ENCODE measurements at places on chromosomes 12 and 14.

- DNase-seq: no peak
These were observed 87.8 kb downstream of the NUMB start for GRCh38 chr14:73370561-73370960.

GRCh38 chr12:48084066-48084465 lies 21.8 kb downstream of the SENP1 start:
- DNase-seq: no peak

DNA sequence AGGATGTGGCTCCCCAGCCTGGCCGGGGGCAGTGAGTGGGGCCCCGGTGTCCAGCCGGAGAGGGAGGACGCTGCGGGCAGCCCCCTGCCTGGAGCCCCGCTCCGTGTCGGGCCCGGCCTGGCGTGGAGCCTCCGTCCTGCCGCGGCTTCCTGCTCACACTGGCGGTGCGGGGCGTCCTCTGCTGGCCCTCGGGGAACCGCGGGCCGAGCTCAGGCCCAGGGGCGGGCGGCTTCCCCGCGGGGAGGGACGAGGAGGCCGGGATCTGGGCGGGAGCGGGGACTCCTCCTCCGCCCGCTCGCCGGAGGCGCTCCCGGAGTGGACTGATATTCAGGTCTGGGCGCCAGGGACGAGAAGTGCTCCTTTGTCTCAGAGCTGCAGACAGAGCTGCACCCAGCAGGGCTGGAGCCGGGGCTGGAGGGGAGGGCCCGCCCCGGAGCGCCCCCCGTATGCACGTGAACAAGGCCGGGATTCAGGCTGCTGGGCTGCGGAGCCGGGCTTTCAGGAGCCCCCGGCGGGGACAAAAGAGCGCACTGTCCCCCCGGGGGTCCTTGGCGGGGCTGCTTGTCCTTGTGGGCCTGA lies 2.2 kb downstream of the MMP17 start:
- DNase-seq: no peak

DNA sequence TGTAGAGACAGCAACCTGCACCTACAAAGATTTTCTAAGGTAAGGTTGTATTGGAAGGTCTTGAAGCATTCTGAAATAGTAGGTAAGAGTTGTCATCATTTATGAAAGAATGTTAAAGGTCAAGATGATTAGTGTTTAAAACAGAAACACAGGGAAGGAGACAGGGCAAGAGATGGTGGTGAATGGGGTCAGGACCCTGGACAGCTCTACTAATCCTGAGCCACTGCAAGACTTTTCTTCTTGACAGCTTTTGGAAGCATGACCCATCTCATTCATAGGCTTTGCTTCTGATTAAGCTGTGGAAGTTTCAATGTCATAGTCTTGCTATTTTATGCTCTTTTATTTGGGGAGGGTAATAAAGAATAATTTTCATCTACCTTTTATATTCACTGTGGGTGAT lies 75.5 kb upstream of the CAND1 start:
- DNase-seq: no peak

DNA sequence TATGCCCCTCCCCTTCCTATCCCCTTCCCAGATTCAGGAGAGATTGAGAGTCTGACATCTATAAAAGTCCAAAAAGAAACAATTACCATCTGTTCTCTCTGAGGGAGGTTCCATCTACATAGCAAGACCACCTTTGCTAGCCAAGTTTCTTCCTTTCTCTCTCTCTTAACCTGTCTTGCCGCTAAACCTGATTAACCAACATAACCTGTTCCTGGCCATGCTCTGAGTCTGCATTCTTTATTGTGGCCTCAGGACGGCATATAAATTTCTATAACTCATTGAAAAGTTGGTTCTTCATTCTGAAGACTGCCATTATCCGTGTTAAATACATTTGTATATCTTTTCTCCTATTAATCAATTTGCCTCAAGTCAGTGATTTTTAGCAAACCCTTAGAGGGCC lies 594.0 kb downstream of the KCNH5 start:
- no peak for DNase-seq

GRCh38 chr12:16154990-16155389 lies 122.5 kb downstream of the SLC15A5 start:
- DNase-seq: peak; percentile 87

GRCh38 chr12:69998011-69998410 lies 173.0 kb downstream of the MYRFL start:
- no peak for DNase-seq

DNA sequence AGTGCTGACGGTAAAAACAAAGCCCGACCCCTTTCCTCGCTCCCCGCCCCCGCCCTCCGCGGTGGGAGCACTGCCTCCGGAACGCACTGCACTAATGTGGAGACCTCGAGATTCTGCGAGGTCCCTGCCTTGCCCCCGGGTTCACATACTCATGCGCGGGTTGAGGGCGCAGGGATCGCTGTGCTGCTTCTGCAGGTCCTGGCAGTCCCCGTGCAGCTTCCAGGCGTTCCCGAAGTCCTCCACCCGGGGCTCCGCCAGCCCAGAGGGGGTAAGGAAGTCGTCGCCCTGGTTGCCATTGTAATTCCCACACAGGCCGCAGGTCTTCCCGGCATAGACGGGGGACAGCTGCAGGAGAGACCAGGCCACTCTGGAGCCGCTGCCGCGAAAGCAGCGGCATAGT lies 66.8 kb downstream of the VWF start:
- no peak for DNase-seq

GRCh38 chr12:3352230-3352629 lies 138.8 kb upstream of the PRMT8 start:
- DNase-seq: no peak

DNA sequence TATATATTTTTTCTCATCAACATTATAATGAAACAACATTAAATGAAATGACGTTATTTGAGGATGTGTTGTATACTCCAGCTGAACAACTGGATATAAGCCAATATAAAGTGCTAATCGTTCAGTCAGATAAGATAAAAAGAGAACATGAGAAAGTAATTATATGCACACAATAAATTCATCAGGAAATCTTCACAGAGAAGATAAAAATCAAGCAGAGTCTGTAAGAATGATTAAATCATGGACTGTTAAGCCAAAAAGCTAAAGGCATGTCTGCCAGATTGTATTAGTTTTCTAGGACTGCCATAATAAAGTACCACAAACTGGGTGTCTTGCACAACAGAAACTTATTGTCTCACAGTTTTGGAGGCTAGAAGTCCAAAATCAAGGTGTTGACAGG lies 178.6 kb downstream of the NELL2 start:
- no peak for DNase-seq

DNA sequence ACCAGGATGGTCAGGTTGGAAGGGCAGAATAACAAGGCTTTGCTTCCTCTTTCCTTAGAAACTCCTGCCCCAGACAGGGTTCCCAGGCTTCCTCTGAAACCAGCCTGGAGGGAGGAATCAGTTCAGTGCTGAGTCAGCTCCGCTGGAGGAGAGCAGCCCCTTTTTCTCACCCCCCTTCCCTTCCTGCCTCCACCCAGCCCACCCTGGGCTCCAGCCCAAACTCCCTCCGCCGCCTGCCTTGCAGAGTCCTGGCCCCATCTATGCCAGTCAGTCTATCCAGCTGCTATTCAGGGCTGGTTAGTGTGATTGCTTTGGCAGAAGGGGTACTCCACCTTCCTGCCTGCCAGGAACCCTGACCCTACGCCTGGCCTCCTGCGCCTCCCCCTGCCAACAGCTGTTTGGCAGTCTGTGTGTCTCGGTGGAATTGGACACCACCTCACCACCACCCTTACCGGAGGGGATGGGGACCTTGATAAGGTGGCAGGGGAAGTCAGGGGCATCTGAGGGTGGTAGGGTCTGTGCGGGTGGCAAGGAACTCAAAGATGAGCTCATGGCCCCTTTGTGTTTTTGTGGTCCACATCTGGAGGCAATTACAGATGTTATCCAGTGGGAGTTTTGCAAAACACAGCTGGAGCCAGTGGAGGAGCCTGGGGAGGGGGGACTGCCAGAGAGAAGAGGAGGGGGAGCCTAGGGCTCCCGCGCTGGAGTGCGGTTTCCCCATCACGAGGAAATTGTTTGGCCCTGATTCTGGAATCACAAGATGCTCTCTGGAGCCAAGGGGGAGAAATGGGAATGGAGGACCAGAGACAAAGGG lies 12.2 kb downstream of the MMP14 start:
- DNase-seq: no peak

- peak; percentile 27 for DNase-seq
These were observed 19.6 kb downstream of the POMT2 start for GRCh38 chr14:77301103-77301502.

- no peak for DNase-seq
These were observed 66.7 kb downstream of the IRF2BPL start for GRCh38 chr14:76961631-76962302.

GRCh38 chr12:123121670-123122069 lies 29.2 kb downstream of the PITPNM2 start:
- DNase-seq: no peak

DNA sequence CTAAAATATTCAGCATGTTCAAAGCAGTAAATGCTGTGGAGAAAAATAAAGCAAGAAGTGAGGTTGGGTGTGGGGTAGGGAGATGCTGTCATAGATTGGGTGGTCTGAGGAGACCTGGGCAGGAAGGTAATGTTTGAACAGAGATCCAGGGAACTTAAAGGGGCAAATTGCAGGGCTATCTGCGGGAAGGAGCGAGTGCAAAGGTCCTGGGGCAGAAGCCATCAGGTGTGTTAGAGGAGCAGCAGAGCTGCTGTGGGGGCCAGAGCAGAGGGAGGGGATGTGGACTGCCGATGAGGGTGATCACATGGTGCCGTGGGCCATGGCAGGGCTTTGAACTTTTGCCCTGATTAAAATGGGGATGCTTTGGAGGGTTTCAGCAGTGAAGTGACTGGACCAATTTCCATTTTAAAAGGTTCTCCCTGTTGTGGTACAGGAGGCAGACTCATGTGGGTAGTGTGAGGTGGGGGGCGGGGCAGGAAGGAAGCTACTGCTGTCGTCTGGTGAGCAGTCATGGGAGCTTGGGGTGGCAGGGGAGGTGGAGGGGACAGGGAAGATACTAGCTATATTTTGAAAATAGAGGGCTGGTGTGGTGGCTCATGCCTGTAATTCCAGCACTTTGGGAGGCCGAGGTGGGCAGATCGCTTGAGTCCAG lies 145.0 kb downstream of the AACS start:
- DNase-seq: no peak

DNA sequence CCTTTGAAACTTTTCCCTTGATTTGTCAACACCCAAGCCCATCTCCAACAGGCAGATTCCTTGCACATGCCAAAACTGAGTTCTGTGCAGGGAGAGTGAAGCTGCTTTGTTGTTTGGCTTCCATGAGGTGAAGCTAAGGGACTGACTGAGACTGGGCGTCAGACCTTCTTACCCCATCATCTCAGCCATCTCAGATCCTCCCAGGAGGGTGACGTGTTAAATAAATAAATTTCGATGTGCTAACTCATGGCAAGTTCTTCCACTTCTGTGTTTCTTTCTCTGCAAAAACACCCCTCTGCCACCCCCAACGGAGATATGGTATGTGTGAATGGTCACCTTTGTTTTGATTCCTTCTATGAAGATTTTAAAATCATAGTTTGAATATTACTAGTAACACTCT lies 17.8 kb downstream of the UTP20 start:
- no peak for DNase-seq

DNA sequence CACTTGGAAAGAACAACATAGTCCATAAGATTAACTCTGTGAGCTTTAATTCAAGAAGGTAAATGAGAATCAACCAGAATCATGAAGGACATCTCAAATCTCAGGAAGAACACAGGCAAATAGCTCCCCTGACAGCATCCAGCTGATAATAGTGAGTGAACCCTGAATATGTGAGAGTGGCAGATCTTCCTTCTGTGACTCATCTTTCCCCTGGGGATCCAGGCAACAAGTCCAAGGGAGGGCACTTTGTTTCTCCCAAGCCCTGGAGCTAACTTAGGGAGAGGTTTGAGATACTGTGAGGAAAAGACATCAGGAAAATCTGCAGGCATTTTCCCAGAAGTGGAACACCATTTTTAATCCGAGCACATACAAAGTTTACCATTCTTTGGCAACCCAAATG lies 763.9 kb upstream of the MGAT4C start:
- no peak for DNase-seq

DNA sequence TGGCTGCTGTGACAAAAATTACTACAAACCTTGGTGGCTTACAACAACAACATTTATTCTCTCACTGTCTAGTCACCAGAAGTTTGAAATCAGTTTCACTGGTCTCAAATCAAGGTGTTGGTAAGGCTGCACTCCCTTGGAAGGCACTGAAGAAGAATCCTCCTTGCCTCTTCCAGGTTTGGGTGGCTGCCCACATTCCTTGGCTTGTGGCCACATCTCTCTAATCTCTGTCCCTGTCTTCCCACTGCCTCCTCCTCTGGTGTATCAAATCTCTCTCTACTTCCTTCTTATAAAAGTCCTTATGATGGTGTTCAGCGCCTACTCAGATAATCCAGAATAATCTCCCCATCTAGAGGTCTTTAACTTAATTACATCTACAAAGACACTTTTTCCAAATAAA lies 31.0 kb downstream of the PLCZ1 start:
- DNase-seq: no peak

DNA sequence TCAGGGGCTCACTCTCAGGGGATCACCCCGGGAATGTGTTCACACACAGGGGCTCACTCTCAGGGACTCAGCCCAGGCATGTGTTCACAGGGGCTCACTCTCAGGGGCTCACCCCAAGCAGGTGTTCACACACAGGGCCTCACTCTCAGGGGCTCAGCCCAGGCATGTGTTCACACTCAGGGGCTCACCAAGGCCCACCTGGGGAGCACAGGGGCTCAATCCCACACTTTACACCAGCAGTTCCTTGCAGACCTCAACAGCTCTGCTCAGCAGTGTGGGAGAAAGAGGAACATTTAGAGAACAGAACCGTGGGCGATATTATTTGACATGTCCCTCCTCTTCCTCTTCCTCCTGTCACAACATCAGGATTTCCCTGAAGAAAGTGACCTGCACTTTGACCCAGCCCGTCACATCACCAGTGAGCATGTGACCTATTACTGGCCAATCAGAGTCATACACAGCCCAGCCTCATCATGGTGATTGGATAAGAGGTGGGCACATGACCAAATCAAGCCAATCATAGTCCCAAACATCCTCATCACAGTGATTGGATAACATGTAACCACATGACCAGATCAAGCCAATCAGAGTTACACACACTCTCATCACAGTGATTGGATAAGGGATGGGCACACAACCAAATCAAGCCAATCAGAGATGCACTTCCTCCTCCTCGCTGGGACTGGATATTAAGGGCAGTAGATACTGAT lies 359.4 kb upstream of the SFSWAP start:
- no peak for DNase-seq

- DNase-seq: no peak
These were observed 139.5 kb upstream of the OTX2 start for GRCh38 chr14:56949828-56950227.

GRCh38 chr12:67200386-67200785 lies 68.8 kb upstream of the CAND1 start:
- DNase-seq: no peak

- no peak for DNase-seq
These were observed 47.3 kb upstream of the MED13L start for GRCh38 chr12:116324654-116325335.
